NCI-H2029 treated with DMSO at 0.1 percent for 48 hours (cell line): ENCODE measurements at places on chromosomes 2 and 18.

DNA sequence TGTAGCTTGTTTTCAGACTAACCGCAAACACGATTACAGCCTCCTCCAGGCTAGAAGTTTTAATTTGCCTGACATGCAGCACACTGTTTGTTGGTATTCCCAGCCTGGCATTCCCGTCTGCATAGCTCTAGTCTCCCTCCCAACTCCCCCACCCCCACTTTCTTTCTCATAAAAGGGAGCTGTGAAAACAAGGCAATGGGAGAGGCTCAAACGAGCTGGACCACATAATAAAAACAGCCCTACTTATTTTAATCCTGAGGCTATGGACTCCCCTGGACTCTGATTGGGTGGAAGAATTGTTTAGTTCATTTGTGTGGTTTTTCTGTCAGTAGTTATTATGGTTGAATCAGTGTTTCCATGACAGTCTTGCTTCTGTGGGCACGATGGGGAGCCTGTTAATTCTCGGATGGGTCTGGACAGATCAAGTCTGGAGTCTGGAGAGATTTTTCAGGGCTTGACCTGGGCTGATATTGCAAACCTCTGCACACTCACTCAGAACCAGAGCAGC lies 1.2 kb downstream of the STON1 start:
- DNase-seq, result no peak

DNA sequence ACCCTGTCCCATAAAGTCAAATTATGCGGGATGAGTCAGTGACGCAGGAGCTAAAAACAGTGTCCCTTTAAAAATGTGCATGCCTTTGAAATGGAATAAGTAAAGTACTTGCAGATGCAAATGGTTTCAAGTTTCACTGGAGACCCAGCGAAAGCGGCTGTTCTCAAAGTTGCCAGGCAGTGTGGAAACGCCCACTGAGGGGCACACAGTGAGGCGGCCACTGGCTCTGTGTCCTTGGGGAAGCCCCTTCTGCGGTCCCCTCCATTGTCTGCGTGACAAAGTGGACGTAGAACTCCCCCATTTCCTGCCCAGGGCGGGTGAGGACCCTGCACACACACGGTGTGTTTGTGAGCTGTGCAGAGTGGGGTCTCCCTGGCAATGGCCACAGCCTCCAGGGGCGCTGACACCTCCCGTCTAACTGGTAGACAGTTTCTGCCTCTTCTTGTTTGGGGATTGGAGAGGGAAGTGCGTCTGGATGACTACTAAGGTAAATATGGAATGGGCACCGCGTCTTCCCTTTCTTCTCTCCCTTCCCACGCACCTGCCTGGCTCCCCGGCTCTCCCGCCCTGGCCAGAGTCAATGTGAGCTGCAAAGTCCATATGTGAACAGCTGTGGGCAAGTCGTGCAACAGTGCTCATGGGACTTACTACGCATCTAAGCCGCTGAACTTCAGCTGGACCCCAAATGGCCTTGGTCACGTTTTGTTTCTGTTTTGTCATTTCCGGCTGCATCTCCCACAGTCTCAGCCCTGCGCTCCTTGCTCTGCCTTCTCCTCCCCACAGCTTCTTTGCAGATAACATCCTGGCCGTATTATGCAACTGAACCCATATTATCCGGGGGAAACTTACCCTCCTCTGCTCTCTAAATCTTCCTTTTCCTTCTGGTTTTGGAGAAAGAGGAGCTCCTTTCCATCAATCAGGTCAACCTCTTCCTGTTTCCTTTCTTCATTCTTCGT lies 33.7 kb upstream of the ZNF516 start:
- no peak for DNase-seq

DNA sequence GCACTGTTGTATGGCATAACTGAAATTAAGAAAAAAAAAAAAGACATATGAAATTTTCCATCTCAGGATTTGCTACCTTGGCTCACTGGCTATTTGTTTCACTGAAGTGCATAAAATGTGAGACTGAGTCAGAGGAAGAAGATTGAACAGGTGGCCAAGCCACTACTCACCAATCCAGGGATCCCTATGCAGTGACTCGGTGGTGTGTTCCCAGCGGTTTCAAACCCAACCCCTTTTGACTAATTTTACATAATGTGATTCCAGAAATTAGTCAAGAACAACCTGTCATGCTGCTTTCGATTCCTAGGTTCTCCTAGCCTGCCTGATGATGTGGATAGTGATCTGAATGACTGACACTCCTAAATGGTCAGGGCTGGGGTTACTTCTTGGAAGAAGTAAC lies 77.3 kb downstream of the KLHL14 start:
- DNase-seq, result no peak

- no peak for DNase-seq
Measured at GRCh38 chr18:66582211-66582610, 21.7 kb downstream of the CDH19 start.

DNA sequence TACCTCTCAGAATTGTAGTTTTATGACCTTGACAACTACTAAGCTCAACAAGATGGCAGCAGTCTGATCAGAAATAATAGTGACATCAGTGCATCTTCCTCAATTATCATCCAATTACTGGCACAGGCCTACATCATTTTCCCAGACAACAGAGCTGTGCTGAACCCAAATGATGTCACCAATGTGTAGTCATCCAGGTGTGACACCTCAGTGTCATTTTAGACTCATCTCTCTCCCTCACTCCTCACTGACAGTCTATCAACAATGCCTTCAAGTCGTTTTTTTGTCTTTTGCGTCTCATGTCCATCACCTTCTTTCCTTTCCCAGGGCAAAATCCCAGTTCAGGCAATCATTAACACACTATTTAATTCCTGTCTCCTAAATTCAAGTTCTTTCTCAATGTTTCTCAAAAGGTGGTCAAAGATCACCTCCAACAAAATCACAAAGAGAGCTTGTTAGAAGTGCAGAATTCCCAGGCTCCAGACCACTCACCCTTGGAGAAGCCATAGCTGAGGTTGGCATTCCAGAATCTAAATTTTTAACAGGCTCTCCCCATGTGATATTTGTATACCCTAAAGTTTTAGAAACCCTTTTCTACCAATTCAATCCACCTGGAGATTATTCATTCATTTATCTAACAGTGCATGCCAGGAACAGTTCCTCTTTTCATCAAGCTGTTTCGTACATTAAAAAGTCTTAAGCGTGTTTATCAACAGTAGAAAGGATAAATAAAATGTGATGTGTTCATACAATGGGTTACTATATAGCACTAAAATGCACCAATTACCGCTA lies 125.3 kb upstream of the KLF7 start:
- no peak for DNase-seq

- DNase-seq, result no peak
Measured at GRCh38 chr18:25759111-25759510, 331.3 kb downstream of the SS18 start.

DNA sequence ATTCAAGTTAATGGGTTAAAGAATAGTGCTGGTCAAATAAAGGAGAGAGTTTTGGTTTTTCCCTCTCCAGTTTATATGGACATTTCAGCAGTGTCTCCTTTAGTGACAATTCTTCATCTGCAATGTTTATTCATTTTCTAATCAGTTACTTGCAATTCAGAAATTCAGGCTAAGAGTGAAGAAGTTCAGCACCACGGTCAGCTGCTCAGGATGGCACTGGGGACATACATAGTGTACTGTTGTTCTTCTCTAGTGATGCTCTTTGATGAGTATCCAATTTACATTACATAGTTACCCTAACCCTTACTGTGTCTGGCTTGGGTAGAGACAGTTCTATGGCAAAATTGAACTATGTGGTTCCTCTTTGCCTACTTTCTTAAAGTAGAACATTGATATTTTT lies 412.7 kb downstream of the CNTNAP5 start:
- peak; percentile 28 for DNase-seq

- no peak for DNase-seq
Measured at GRCh38 chr2:26483957-26484565, 6.1 kb upstream of the OTOF start.

DNA sequence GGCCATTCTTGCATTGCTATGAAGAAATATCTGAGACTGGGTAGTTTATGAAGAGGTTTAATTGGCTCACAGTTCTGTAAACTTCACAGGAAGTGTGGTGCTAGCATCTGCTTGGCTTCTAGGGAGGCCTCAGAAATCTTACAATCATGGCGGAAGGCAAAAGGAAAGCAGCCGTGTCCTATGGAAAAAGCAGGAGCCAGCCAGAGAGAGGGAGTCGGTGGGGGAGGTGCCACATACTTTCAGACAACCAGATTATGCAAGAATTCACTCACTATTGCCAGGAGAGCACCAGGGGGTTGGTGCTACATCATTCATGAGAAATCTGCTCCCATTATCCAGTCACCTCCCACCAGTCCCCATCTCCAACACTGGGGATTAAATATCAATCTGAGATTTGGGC lies 64.1 kb downstream of the CPS1 start:
- DNase-seq, result no peak

GRCh38 chr2:210577263-210578071 lies 21.1 kb downstream of the CPS1 start:
- peak; percentile 76 for DNase-seq

- DNase-seq, result no peak
Measured at GRCh38 chr2:148338541-148338940, 306.0 kb upstream of the EPC2 start.

GRCh38 chr2:10286216-10287037 lies 16.3 kb upstream of the HPCAL1 start:
- DNase-seq, result no peak

- no peak for DNase-seq
Measured at GRCh38 chr2:143819190-143819735, 690.0 kb downstream of the ARHGAP15 start.

DNA sequence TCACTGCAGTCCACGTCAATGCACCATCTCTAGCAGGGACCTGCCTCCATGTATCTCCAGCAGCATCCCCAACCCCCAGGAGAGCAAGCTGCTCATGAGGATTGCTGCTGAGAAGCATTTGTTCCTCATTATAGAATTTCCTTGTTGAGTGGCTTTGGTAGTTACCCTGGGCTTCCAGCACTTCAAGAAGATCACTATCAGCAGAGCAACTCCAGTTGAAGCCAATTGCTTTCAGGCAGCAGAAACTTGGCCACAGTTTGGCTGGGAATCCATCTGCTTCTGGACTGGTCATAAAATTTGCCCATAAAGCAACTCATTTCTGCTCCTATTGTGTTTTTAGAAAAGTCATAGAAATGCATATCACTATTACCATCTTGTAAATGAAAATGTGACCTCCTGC lies 17.4 kb downstream of the TRPM8 start:
- DNase-seq, result no peak

GRCh38 chr2:10846110-10846861 lies 33.7 kb upstream of the PDIA6 start:
- no peak for DNase-seq

- DNase-seq, result no peak
Measured at GRCh38 chr18:57576316-57576715, 10.2 kb downstream of the FECH start.

DNA sequence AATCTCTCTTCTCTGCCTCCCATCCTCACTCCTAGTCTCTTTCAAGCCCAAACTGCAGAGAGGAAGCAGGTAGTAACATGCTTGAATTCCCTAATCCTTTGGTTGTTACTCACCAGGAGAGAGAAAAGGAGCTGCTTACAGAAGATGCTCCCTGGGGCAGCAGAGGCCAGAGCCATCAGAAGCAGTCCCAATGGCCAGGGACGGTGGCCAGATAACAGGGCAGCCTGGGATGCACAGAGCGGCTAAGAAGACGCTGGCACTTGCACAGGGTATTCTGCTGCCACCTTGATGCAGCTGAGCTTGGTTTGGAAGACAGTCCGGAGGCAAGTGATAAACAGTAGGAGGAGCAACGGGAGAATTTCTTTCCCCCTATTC lies 250 bp downstream of the DSC1 start:
- DNase-seq, result no peak
